GM12891 (cell line): ENCODE measurements at places on chromosomes 7 and 10.

DNA sequence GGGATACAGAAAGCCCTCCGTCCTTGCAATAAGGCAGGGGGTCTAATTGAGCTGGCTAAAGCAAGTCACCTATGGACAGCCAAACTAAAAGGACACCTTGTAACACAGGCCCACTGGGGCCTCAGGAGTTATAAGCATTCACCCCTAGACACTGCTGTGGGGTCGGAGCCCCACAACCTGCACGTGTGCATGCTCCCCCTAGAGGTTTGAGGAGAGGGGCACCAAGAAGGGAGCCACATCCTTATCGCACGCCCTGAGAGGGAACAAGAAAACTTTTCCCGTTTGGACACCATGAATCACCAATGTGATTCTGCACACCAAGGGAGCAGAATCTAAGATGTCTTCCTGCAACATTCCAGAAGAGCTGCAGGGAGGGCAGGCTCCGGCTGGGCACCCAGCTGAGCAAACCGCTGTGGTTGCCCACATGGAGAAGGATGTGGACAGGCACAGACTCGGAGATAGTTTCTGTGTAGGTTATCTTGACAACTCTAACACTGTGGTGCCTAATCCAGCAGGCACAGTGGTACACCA, 17.7 kb upstream of the TARP start:
- no peak for DNase-seq

DNA sequence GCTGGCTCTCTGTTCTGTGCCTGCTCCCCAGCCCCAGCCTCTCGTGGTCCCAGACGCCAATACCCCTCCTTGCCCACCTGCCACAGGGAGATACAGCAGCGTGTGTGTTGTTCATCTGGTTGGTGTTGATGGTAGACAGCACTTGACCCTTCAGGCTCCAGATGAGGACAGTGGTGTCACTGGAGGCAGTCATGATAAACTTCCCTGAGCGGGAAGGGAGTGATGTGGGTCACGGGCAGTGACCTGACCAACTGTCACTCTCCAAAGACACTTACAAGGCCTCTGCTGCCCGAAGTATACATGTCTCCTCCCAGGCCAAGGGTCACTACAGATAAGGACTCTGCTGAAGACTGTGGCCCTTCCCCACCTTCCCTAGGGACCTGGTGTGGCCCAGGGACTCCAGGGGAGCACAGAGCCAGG, 5.6 kb downstream of the TBL2 start:
- DNase-seq: no peak

GRCh38 chr7:116665332-116665996, 6.5 kb upstream of the MET start:
- no peak for DNase-seq

DNA sequence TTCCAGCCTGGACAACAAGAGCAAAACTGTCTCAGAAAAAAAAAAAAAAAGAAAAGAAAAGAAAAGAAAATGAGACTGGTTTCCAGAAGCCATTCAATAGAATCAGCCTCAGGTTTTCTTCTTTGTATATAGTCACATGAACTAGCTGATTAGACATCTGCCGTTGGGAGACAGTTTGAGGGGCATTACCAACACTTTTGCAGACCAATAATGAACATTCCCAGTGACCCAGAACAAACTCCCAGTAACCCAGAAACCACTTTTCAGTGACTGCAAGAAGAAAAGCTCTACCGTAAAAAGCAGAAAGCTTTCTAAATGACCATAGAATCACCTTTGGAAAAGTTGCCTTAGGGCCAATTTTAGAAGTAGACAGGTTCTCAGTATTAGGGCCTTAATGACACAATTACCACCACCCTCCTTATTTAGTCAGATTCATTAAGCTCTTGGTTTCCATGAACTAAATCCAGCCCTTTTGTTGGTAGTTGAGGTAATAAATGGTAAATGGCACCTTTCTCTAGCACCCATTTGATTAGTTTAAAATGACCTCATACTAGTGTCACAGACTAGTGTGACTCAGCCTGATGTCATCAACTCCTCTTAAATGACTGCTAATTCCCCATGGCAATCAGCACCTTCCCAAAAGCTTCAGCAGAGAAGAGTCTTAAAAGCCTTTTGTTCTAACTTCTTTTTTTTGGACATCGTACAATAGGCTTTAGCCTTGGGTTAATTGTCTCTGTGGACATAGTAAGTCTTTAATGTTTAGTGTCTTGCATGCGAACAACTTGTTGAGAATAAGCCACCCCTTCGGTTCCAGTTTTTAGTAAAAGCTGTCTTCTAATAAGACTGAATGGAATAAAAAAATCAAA, 33.6 kb upstream of the XRCC2 start:
- no peak for DNase-seq

DNA sequence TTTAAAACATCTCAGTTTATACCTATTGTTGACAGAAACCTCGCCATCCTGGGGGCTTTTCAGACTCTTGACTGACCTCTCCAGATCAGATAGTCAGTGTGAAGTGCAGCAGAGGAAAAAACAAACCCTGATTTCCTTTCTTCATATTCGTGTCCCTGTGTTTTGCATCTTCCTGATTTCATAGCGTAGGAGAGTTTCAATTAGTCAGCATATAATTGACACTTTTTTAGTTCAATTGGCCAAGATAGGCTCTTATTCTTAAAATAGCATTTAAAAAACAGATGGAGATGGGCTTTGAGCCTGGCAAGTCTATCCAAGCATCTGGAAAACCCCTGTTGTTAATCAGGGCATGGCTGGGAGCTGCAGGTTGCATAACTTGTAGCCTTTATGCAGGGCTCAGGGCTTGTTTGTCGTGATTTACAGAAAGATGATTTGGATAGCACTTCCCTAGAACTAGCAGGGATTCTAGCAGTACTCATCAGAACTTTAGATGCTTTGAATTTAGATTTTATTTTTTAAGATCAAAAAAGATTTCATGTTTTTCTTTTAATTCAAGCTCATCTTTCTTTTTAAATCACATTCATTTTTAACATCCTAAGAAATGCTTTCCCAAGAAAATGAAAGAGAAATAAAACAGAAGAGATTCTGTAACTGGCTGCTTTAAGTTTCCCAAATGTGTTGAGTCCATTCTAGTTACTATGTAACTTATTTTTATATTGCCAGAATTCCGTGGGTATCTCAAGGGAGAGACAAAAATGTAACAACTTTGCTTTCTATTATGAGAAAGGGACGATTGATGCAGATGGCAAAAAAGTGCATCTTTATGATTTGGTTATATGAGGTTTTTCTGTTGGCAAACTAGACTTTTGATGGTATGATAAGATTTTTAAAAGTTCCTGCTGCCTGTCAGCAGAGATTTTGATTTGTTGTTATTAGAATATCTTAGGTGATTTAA, 270.8 kb upstream of the FZD8 start:
- DNase-seq: no peak

DNA sequence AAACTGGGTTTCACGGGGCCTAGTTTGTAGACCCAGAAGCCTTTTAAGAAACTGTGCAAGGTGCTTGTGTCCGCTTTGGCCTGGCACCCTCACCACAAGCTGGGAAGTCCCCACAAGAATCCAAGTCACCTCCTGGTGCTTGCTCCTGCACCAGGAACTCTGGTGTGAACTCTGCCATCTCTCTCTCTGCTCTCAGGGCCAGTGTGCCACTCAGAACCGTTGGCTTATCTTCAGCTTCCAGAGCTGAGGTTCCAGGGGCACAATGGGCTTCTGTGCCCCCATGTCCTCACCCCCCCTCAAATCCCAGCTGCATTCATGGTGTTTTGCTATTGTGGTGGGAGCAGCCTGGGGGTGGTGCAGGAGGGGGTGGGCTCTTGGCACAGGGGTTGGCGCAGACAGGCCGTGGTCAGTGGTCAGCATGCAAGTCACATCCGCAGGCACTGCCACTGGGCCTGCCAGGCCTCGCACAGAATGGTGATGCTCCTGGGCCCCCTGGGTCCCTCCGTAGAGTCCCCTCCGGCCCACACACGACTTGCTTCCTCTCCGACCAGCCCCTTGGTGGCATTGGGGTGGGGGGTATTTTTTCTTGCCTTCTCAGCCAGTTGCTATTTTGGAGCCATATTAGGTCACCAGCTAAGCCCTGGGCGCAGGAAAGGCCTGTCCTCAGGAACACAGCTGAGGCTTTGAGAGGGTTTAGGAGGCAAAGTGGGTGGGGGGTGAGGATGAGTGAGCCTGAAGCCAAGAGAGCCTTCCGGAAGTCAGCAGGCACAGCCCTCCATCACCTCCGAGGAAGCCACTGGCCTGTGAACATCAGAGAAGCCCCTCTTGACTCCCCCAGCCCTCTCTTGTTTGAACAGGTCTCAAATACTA, 3.0 kb downstream of the ZCCHC24 start:
- DNase-seq: no peak

- DNase-seq: no peak
Measured at GRCh38 chr7:78127009-78127408, 328.4 kb downstream of the PHTF2 start.

GRCh38 chr7:9488555-9488954, 1055.1 kb downstream of the NXPH1 start:
- no peak for DNase-seq

DNA sequence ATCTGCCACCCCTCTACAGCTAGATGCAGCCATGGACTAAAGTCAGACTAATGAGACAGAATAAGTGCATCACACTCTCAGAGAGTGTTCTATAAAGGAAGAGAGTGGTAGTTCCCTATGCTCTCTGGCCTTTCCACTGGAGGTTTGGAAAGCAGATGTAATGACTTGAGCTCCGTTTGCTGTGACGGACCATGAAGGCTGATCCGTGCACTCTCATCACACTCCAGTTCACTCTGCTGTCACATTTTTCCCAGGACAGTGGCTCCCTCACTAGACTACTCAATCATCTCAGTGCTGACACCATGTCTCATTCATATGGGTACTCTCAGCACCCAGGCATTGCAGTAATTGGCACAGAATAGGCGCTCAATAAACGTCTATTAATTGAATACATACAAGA, 20.4 kb downstream of the TRDMT1 start:
- DNase-seq: no peak

GRCh38 chr7:101506531-101506930, 122.6 kb downstream of the MYL10 start:
- DNase-seq: no peak

GRCh38 chr10:101993221-101993620, 62.8 kb downstream of the ARMH3 start:
- no peak for DNase-seq

GRCh38 chr7:155188357-155188756, 109.3 kb upstream of the INSIG1 start:
- DNase-seq: no peak

DNA sequence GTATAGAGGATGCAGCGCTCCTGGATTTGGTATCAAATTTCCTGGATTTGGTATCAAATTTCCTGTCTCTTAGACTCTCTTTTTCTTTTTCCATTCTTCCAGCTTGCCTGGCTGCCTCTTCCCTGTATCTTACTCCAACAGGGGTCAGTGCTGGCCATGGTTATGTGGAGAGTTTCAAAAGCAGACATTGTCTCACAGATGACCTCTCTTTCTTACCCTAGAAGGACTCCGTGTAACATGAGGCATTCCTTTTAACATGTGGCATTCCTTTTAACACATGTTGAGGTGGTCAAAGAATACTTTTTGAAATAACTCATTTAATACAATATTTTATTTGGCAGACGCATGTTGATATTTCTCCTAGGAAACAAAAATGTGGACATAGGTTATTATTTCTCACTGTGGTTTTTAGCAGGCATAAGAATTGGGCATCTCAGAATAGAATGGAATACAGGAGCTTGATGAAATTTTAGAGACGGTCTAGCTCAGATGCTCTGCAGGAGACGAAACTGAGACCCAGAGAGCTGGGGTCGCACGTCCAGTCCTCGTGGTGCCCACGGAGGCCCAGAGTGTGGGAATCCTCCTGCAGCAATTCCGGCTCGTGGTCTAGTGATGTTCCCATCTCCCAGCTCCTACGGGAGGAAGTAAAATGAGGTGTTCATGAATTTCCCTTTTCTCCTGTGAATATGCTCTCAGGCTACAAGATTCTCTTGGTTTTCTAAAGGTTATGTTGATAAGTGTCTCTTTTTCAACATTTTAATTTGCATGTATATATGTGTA, 59.6 kb upstream of the PITRM1 start:
- DNase-seq: no peak

DNA sequence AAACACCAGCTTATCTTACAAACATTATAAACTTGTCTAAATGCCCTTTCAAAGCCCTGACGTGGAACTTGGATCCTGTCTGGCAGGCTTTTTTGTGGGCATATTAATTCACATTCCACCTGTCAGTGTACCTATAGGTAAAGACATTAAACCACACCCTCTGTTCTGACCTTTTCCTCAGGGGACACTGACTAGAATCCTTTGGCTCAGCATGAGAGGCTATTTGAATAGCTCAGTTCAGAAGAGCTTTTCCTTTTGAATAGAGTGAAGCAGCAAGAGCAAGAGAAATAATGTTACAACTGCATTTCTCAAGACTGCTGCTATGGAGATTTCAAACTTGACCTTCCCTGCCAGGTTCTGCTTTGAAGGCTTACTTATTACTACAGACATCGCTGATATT, 76.9 kb downstream of the CYP51A1 start:
- no peak for DNase-seq

DNA sequence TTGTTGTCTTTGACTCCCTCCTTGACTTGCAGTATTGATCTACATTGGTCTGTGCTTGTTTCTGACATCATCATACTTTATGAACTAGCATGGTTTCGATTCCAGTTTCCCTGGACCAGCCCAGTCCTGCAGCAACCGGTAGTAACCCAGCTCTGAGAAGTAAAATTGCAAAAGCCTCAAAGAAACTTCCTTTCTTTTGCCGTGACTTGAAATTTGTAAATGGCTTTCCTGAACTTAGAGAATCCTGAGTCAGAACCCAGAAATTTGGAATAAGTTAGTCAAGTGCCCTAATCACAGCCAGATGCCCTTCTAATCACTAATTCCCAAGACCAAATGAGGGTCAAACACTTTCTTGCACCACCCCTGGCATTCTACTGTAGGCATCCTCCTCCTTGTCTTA, 15.0 kb downstream of the TAS2R60 start:
- DNase-seq: no peak

DNA sequence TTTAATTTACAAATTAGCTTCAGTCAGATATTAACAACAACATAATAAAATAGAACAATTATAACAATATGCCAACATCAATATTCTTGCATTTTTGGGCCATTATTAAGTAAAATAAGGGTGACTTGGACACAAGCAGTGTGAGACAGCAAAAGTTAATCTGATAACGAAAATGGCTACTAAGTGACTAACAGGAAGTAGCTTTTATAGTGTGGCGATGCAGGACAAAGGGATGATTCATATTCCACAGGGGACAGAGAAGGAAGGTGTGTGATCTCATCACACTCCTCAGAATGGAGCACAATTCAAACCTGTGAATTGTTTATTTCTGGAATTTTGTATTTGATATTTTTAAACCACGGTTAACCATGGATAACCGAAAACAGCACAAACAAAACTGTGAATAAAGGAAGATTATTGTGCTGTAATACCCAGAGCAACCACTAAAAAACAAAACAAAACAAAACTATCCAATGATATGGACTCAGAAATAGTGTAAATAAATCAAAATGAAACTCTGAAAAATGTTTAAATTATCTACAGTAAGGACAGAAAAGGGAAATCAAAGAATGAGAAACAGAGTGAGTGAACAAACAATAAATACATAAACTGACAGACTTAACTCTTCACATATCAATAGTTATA, 66.9 kb upstream of the TFEC start:
- DNase-seq: no peak

- DNase-seq: peak; percentile 28
Measured at GRCh38 chr7:93055543-93056107, 62.2 kb downstream of the SAMD9 start.

GRCh38 chr10:88647061-88647615, 17.1 kb upstream of the LIPF start:
- no peak for DNase-seq

- DNase-seq: no peak
Measured at GRCh38 chr10:69516316-69516715, 56.9 kb downstream of the NEUROG3 start.

GRCh38 chr10:63115732-63116383, 17.3 kb upstream of the NRBF2 start:
- DNase-seq: no peak

- no peak for DNase-seq
Measured at GRCh38 chr10:72930276-72930675, 24.3 kb downstream of the PLA2G12B start.
